ENCODE measurements at places on chromosomes 13 and 19.

- no peak for DNase-seq
Observed at GRCh38 chr13:73284081-73284874, 225.5 kb downstream of the KLF5 start.

GRCh38 chr19:49151267-49152118 lies 3.7 kb downstream of the HRC start:
- DNase-seq, result no peak

DNA sequence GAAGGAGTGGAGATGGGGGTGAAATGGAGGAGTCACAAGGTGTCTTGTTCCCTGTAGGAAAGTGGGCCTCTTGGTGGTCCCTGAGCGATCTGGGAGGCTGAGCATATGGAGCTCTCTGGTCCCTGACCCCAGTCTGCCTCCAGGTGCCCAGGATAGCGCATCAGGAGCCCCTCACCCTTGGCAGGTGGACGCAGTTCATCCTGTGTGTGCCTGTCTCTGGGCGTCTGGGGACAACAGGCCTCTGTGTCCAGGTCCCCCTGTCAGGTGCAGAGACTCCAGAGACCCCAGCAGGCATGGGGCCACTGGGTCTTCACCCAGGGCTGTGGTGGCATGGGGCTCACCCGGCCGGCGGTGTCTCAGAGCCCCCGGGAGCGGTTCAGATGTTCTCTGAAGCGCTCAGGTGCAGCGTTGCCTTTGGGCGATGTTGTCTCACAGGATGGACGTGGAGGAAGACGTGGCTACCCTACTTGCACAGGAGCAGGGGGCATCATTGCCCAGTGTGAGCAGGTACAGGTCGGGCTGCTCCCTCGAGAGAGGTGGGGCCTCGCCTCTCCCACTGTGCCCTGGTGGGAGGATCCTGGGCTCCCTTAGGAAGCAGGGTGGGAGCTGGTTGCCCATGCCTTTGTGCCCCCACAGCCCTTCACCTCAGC lies 58.1 kb upstream of the TPM4 start:
- no peak for DNase-seq

- DNase-seq, result no peak
Observed at GRCh38 chr19:31264041-31264778, 85.0 kb downstream of the TSHZ3 start.

GRCh38 chr19:8113017-8113416 lies 36.4 kb downstream of the FBN3 start:
- no peak for DNase-seq

- DNase-seq, result no peak
Observed at GRCh38 chr13:99737481-99738245, 233.9 kb downstream of the ZIC5 start.

GRCh38 chr19:47158879-47159503 lies 28.4 kb downstream of the SAE1 start:
- DNase-seq, result peak; percentile 26

- peak; percentile 76 for DNase-seq
Observed at GRCh38 chr19:3108775-3109174, 14.6 kb downstream of the GNA11 start.

- DNase-seq, result no peak
Observed at GRCh38 chr19:54470991-54471782, 1.9 kb downstream of the CDC42EP5 start.

- DNase-seq, result no peak
Observed at GRCh38 chr13:99015606-99016490, 38.0 kb upstream of the DOCK9 start.

GRCh38 chr19:10291554-10292205 lies 1.9 kb downstream of the ICAM5 start:
- no peak for DNase-seq

DNA sequence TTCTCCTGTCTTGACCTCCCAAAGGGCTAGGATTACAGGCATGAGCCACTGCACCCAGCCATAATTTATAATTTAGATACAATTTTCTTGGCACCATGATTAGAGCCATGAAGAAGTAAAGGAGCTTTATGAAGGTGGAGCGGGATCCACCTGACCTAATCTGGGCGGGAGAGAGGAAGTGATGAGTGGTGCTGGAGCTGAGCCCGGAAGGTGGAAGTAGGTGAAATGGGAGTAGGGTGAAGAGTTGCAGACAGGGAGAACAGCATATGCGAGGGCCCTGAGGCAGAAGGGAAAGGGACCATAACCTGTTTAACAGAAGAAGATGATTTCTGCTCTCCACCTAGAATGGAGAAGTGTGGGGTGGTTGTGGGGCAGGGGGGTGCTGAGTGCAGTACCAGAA lies 4.2 kb downstream of the BLOC1S3 start:
- no peak for DNase-seq

DNA sequence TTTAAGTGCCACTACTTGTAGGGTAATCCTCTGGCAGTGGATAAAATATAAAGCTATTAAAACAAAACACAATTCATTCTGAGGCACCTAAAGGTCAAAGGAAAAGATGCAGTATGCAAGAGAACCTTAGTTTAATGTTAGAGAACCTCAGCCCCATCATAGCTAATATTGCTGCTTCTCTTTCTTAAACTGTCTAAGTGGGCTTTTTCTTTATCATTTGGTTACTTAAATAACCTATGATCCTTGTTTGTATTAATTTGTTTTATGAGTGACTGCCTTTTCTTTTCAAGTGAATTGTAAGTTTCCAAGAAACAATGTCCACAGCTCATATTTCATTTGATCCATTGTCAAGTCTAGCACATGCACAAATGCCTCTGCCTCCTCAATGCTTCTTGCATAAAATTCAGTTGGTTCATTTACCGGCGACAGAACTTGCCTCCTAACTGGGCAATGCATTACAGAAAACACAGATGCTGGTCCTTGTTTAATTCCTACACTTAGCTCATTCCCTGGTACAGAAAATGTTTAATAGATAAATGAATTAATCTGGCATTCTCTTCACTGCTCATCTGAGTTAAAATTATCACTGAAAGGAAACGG lies 1049.8 kb downstream of the OLFM4 start:
- DNase-seq, result no peak

All from activated gamma-delta T cell treated with Interleukin-2 at 50 U/mL for 16 hours (primary cell).